Common myeloid progenitor, CD34-positive (primary cell): ENCODE measurements at places on chromosomes 1 and 21.

DNA sequence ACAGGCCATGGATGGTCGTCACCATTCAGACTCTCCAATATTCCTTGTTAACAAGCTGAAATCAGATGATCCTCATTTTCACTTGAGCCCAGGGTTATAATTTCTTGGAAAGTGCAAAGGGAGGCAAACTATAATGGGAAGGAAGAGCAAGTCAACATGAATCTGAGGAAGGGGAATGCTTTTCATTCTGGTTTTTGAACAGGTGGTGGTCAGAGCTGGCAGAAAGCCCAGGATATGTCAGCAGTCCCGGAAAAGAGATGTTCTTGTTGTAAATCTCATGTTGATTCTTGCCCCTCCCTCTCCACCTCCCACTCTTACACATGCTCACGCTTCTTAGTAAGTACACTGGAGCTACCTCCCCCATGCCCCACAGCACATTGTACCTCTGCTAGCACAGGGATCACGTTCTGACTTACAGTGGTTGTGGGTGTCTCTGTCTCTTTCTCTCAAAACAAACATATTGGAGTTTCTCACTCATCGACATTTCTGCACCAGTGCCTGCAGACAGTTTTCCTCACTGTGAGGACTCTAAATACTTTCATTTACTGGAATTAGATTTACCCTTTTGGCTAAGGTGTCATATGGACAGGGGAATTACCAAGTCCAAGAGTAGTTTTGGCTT lies 77.6 kb downstream of the XCL2 start:
- peak; percentile 95 for DNase-seq

DNA sequence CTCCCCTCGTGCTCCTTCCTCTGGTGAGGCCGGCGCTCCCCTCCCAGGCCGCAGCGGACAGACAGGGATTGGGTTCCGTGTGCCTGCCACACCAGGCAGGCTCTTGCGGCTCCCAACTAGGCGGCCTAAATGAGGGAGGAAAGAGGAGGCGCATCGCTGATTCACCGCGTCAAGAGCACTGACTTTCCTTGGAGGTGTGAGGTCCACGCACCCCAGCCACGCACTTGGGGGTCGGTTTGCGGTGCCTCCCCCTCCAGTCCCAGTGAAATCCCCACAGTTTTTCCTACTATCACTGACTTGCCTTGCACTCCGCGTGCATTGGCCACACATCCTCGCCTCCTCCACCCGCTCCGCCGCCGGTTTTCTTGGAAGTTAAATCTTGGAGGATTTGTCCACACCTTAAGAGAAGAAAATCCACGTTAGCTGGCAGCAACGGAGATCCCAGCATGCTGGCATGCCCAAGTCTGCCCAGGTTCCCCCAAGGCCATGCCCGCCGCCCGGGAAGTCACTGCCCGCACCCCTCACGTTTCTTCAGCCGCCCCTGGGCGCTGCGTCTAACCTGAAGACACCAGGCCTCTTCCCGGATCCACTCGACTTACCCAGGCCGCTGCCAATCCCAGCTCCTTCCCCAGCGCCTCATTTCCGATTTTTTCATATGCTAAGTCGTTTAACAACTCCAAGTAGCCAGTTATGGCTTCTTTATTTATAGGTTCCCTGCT lies 1.1 kb upstream of the FOXD3 start:
- no peak for DNase-seq

DNA sequence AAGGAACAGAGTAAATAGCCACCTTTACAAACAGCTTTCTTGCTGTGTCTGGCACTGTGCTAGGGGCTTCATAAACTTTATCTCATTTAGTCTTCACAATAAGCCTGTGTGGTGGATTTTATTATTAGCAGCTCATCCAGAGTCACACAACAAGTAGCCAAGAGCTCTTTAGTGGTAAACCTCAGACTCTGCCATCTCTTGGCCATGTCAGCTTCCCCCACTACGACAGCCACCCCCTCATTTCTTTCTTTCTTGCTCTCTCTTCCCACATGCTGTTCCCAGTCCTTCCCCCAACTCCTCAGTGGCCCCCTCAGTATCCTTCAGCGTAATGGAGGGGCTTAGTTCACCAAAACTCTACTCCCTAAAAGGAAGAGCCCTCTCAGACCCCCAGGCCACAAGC lies 1.2 kb upstream of the ZNF683 start:
- DNase-seq = no peak

DNA sequence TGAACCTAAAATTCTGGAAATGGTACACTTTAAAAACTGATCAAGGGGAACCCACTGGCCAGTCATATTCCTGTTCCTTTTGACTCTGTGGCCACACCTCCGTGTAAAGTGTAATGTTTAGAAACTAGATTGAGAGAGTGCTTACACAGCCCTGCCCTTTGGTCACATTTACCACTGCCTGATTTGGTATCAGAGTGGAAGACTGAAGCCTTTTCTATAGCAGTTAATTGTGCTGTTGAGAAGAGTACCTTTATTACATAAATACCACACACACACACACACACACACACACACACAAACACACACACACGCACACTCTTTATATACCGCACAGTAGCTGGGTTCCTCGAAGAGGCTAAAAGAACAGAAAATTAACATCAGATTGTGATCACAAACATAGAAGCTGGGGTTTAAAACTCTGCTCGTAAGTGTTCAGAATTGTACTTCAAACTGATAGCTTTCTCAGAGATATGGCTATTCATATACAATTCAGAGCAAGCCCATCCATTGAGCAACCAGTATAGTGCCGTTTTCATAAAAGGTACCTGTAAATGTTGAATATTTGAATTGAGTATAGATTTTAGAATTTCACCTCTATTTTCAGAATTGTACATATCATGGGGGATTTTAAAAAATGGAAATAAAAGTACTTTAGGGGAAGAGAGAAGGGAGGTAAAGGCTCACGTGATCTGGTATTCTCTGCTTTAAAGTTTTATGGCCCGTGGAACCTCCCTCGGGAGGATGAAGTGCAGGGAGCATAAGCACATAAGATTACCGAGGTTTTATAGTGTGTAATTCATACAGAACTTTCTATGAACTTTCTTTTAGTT lies 37.5 kb downstream of the CAMTA1 start:
- no peak for DNase-seq

DNA sequence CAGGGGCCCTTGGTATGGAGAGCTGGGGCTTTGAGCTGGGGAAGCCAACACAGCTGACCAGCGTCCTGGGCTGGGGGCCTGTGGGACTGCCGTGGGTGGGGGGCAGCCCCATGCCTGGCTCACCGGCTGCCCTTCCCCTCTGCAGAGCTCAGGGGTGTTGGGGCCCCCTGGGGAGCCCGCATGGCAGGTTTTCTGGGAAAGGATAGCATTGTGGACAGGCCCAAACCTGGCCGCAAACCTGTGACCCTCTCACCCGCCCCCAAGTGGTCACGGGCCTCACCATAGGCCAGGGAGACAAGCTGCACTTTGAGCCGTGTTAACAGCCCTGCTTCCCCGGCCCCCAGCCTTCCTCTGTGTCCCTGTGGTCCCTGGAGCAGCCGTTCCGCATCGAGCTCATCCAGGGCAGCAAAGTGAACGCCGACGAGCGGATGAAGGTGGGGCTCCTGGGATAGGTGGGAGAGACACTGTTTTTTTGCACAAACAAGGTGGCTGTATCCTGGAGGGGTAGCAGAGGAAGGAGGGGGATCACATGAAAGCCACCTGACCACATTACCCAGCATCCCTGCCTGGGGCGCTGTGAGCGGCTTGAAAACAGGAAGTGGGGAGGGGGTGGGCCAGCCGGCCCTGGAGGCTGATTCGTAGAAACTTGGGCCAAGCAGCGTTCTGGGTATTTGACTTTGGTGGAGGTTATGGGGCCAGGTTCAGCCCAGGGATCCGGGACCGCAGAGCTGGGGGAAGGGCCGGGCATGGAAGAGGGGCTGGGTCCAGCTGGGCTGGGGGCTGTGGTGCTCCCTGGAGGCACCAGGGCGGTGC lies 65.9 kb downstream of the PIK3CD start:
- peak; percentile 97 for DNase-seq

DNA sequence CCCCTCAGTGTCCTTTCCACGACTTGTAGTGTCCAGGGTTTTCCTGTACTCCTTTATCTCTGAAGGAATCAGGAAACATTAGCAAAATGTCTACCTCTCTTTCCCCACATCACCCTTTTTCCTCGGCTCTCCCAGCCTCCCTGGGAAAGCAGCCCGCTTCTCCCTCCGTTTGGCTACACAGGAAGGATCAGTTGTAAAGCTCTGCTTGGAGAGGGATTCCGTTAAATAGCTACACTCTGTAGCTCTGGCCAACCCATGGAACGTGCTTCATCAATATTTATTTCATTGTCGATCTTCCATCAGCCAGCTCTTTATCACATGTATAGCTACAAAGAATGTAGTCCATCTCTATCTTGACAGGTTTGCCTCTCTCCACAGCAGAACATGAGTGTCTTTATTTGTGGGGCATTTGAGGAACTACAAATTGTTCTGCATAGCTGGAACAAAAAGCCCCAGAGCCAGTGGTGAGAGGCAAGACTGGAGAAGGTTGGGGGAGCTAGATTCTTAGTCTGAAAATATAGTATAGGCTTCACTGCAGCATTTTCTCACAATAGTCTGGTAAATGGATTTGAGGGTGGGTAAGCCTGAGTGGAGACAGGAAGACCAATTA lies 191.8 kb downstream of the SLC35F3 start:
- no peak for DNase-seq
